Ecto neural progenitor cell (in vitro differentiated cells): ENCODE measurements at places on chromosomes 6 and 20.

- no peak for DNase-seq
These were observed 45.6 kb upstream of the ALDH8A1 start for GRCh38 chr6:134995536-134995935.

DNA sequence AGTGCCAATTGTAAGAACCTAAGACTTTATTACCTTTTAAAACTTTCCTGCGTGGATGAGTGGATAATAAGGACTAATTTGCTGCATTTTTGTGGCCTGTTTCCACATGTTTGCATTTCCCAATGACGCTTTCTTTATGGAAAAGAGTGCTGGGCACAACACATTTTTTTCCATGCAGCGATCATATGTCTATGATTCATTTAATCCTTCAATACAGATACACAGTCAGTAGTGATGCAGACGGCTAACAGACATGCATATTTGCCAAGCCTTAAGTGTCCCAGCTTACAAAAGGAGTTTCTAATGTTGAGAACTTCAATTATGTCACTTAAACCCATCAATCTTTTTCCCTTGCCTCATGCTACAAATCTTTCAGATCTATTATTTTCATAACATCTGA, 239.8 kb upstream of the PREP start:
- no peak for DNase-seq

DNA sequence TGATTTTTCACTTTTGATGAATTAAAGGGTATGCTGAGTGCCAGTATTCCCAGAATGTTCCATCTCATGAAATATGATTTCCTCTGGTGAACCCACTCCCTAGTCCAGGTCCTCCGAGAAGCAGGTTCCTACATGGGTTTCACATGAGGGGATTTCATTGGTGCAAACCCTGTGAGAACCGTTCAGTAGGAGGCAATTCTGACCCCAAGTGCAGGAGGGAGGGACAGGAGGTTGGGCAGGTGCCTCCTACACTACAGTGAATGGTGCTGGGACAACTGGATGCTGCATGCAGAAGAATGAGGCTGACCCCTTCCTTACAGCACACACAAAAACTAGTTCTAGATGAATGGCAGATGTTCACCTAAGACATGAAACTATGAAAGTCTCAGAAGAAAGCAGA, 5.1 kb upstream of the ULBP2 start:
- DNase-seq = peak; percentile 23

- DNase-seq = no peak
These were observed 305.2 kb upstream of the CITED2 start for GRCh38 chr6:139679516-139680179.

GRCh38 chr6:131225127-131225526, 89.9 kb downstream of the AKAP7 start:
- DNase-seq = no peak

DNA sequence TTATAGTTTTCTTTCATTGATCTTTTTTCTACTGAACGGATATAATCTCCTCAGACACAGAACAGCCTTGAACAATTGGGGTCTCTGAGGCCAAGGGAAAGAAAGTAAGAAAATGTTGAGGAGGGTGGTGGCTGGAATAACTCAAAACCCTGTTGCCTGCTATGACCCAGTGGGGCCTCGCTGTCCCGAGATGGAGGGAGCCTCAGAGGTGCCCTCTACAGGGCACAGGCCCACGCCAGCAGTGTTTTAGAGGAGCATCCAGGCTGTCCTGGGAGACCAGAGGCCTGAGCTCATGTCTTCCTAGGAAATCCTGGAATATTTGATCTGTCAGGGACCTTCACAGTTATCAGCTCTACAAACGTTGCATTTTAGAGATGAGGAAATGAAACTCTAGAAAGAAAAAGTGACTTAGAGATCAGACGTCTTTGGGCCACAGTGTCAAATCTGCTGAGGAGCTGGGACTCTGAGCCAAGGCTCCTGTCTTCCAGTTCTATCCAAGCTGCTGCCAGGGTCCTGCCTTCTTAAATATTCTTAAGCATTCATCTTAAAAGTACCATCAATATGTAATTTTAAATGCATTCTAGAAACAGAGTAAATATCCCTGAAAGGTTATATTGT, 26.3 kb downstream of the ALDH5A1 start:
- DNase-seq = peak; percentile 67

- no peak for DNase-seq
These were observed 17.3 kb upstream of the POU5F1 start for GRCh38 chr6:31187780-31188194.

DNA sequence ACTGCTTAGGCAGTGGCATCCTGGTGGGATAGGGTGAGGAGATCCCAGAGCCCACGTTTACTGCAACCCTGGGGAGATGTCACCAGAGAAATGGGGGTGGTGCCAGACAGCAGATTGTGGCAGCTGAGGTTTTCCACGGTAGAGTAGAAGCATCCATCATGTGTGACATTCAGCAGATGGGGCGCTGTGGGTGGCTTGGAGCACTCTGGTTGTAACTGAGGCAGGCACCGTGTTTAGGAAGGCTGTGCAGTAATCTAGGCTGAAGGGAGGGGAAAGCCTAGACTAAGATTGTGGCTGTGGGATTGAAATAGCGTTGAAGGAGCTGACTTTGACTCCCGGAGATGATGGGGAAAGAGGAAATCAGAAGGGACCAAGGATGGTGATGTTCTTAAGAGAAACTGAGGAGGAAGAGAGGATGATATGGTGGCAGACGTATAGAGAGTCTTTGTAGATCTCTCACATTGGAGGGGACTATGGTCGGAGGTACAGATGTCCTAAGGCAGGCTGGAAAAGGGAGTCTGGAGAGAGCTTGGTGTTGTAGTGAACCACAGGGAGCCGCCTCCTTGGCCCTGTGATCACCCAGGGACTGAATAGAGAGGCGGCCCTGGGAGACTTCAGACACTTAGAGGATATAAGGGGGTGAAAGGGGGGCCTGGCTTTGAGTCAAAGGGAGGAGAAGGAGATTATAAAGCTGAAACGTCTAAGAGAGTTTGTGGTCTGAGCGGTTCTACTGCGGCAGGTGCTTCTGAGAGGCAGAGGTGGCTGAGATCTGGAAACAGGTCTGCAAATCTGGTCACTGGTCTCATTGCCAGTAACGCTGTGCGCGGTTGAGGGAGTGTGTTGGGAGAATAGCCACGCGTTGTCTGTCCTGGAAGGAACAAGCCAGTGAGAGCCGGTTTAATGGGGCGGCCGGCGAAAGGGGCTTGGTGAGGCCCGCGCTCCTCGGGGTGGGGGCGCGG, 792 bp upstream of the MICA start:
- no peak for DNase-seq

DNA sequence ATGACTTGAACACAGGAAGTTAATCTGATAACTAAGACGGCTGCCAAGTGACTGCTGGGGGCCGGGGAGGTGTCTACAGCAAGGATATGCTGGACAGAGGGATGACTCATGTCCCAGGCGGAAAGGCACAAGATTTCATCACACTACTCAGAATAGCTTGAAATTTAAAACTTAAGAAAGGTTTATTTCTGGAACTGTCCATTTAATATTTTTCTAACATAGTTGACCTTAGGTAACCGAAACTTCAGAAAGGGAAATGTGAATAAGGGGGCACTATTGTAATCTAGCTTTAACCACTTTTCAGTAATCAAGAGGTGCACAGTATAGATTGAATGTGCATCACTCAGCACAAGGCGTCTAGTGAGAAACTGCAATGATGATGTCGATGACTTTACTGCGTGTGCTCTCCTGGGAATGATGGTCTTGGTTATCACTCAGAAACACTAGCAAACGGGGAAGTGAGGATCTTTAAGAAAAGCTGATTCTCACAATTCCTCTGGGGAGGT, 171.5 kb downstream of the QKI start:
- no peak for DNase-seq
